D721Med (cell line): ENCODE measurements at places on chromosomes 16 and 17.

DNA sequence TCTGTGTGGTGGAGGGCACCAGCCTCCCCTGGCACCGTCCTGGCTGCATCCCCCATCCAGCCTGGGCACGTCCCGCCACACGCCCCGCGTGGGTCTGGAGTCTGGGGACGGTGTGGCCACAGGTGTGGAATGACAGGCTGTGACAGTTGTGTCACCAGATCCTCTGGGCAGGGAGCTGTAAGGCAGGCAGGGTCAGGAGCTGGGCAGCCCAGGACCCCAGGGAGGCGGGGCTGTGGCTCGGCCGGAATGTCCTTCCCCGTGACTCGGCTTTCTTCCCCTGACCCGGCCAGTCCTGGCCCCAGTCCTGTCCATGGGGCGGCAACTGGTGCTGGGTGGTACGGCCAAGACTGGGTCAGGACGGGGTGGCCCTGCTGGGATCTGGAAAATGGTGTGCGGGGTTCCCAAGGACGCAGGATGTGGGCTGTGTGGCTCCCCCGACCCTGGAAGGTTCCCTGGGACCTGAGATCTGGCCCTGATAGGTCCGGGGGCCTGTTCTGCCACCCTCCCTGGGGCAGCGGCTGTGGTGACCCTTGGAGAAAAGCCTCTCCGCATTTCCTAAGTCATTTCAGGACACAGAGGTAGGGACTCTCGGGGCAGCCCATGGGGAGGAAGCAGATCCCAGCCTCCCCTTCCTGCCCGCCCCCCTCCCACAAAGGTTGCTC, 3.3 kb upstream of the SLC16A3 start:
- DNase-seq, result no peak

DNA sequence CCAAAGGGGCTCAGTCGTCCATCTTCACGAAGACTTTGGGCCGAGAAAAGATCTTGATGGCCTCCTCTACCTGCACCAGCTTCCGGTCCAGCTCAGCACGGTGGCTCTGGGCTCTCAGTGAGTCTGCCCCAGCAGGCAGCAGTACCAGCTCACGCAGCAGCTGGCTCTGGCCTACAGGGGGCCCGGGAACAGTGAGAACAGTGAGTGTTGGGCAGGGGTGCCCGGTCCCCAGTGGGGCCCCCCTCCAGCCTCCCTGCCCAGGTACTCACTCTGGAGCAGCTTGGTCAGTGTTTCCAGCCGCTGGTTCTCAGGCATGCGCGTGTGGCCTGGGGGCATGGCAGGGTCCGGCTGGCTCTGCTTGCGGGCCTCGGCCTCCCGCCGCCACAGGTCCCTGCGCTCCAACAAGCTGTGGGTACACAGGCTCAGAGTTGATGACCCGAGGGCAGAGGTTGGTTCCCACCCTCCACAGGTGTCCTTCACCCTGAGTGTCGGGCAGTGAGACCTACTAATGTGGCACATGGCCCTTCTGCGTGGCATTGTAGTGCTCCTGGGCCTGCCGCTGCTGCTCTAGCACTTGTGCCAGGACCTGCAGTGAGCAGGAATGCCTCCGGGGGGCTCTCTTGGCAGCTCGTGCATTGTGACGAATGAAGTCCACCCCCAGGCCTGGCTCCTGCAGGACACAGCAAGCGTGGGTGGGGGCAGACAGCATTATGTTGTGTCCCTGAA, 2.6 kb downstream of the PARD6A start:
- no peak for DNase-seq

DNA sequence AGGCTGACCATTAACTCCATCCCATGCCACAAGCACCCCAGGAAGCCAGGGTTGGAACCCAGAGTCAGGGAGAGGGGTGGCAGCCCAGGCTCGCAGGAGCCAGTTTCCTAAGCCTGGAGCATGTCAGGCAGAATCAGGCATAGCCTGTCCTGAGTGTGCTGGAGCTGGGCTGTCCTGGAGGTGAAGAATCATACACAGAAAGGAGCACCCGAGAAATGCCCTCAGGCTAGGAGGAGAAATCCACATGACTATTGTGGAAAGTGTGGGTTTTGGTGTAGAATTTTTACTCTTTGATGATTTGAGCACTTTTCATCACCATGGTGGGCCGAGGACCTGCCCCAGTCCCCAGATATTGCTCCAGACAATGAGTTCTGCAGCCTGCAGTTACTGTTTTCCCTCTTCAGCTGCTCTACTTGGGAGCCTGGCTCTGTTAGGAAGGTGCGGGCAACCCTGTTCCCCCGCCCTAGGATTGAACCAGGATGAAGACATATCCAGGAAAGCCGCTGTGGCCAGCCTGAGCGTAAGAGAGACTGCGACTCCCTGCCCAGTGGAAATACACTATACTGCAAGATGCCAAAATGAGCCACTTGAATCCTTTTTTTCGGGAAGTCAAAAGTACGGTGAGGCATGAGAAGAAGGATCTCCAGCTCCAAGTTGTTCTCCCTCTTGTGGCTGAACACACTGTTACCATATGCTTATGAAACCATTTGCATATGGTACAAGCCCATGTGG, 29.0 kb upstream of the HEATR6 start:
- no peak for DNase-seq

DNA sequence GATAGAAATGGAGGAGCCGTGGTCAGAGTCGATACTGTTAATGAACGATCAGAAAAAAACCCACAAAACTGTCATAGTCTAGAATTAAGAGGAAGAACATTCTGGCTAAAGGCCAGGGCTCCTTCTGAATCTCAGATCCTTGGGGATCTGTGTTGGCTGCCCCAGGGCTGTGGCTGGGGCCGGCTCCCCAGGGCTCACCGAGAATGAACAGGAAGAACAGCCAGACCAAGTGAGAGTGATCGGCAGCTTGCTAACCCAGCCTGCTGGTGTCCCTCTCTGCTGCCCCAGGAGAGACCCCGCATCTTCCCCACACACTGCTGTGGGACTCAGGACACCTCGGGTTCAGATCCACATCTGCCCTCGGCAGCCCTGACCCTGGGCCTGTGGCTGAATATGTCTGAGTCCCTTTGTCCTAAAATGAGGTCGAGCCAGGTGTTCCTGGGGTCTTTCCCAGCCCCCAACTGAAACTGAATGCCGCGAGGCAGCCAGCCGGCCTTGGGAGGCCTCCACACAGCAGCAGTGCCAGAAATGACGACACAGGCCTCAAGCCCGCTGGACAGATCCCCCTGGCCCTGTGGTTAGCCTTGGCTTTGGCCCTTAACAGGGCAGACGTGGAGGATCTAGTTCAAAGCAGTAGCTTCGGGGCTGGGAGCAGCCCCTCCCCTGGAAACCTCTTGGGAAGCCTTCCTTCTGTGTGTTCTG, 23.9 kb upstream of the CLEC18A start:
- DNase-seq, result no peak

- DNase-seq, result no peak
Observed at GRCh38 chr16:79845033-79845733, 244.6 kb upstream of the MAF start.
